ENCODE measurements at places on chromosomes 2 and 18.

DNA sequence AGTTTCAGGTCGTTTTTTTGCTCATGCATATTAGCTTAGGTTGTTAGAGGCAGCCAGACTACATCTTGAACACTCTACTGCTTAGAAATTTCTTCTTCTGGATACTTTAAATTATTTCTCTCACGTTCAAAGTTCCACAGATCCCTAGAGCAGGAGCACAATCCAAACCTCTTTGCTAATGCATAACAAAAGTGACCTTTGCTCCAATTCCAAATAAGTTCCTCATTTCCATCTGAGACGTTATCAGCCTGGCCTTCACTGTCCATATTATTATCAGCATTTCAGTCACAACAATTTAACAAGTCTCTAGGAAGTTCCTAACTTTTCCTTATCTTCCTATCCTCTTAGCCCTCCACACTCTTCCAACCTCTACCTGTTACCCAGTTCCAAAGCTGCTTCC, 50.4 kb upstream of the ERMN start:
- no peak for DNase-seq

GRCh38 chr18:53850902-53851301, 373.6 kb downstream of the MBD2 start:
- DNase-seq: no peak

GRCh38 chr18:25795213-25795612, 295.2 kb downstream of the SS18 start:
- DNase-seq: no peak

GRCh38 chr2:182715121-182715891, 751 bp upstream of the DNAJC10 start:
- no peak for DNase-seq

- DNase-seq: no peak
These were observed 164.3 kb upstream of the APCDD1 start for GRCh38 chr18:10289951-10290637.

- peak; percentile 76 for DNase-seq
These were observed 104.2 kb downstream of the SPTBN1 start for GRCh38 chr2:54560146-54560881.

DNA sequence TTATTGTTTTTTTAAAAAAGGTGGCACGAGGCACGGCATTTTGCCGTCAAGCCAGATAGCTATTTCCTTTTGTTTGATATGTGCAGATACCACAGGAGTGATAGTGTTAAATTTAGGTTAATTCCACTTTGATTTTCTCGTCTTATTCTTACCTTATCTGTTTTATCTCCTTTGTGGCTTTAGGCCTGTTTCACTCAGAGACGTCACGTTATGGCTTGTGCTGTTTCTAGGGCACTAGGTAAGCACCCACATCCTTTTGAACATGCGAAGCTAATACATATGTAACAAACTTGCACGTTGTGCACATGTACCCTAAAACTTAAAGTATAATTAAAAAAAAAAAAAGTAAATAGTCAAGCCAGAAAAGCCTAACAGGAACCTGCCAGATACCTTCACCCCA, 57.8 kb downstream of the C18orf63 start:
- DNase-seq: no peak

DNA sequence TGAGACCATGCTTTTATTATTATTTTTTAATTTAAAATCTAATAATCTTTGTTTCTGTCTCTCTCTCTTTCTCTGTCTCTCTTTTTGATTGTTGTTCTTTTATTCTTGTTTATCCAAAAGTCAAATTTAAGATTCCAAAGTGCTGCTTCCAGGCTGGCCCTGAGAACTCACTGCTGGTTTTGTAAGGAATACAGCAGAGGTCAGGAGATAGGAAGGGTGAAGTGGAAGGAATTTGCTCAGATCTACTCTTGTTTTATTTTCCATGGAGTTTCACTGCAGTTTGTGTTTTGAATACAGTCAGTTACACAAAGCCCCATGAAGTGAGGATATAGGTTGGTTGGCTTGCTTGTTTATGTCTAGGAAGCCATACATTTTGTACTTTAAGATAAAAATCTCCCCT, 168.1 kb downstream of the MIB1 start:
- DNase-seq: no peak

GRCh38 chr2:20516646-20517341, 69.9 kb downstream of the RHOB start:
- DNase-seq: peak; percentile 81

GRCh38 chr18:38899252-38899651, 1333.7 kb upstream of the CELF4 start:
- no peak for DNase-seq

DNA sequence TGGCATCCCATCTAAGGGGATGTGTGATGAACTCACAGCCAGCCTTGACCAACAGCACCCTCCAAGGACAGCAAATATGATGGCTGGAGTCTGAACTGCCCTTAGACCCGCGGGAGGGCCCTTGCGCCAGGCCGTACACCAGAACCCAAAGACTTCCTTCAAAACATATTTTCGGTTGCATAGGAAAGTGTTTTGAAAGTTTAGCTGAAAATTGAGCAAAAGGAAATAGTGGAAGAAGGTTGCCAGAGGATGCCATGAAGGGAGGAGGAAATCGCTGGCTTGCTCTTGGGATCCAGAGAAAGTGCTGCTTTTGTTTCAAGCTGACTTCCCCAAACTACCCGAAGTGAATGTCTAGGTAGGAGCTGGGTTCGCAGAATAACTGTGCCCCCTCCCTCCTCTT, 61.3 kb downstream of the IL1R2 start:
- no peak for DNase-seq

- DNase-seq: no peak
These were observed 151.0 kb upstream of the NDUFV2 start for GRCh38 chr18:8951491-8951890.

- DNase-seq: no peak
These were observed 41.8 kb downstream of the PMS1 start for GRCh38 chr2:189826039-189826438.

DNA sequence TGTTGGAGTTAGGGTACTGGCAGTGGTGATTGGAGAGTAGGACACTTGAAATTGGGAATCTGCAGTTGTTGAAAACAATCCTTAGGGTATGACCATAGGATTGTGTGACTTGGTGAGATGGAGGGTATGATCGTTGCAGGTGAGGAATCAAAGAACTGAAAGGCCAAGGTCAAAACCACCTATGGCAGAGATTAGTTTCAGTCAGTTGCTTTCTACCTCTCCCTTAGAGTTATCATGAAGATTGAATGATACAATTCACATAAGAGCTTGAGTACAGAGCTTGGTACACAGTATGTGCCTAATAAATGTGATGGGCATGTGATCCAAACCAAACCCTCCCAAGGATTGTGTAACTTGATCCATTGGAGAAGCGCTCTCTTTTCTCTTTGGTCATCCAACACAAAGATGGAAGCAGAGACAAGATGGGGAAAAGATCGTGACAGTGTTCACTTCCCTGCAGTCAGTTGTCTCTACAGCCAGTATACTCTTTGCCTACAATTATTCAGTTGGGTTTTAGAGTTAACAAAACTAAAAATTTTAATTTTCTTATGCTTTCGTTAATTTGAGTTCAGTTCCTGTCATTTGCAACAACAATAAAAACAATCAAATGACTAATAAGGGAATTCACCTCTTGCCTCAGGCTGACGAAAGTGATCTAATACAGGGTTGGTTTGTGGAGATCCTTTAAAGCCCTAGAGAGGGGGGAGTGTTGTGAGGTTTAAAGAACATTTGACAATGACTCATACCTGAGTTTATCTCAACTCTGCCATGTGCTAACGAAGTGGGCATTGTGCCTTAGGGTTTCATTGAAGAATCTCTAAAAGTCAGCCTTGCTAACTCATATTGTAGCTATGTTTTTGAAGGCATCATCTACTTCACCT, 14.8 kb upstream of the SMAD2 start:
- DNase-seq: peak; percentile 47

DNA sequence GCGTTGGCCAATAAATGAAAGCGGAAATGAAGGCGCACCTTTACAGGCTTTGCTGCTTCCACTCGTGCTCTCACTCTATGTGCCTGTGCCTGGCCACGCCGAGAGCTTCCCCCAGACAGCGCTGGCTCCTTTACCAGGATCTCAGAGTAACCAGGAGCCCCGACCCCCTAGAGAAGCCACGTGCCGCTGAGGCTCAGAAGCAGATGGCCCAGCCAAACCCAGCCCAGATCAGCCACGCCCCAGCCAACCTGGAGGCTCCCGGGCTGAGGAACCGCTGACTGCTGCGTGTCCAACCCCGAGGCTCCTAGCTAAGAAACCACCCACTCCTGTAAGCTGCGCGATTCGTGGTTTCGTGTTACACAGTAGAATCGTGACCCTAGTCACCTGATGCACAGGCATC, 199.3 kb downstream of the NCK2 start:
- DNase-seq: no peak

DNA sequence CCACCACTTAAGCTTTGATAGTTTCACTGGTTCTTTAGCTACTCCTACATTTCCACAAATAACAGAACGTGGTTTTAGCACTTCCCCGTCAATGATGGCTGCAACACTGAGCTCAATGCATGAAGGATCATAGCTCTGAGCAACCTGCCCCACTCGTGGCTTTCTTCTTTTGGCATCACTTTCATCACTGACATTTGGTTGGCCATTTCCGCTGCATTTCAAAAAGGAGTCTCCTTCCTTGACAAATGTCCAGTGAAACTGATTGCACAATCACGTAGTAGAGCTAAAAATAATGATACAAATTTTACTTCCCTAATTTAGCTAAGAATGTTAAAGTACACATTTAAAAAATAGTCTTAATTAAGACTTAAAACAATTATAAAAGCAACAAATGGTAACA, 205.2 kb upstream of the HDAC4 start:
- DNase-seq: no peak
